ENCODE measurements at places on chromosomes 6 and 20.

- no peak for DNase-seq
Measured at GRCh38 chr6:22891934-22892333, 322.6 kb downstream of the HDGFL1 start.

DNA sequence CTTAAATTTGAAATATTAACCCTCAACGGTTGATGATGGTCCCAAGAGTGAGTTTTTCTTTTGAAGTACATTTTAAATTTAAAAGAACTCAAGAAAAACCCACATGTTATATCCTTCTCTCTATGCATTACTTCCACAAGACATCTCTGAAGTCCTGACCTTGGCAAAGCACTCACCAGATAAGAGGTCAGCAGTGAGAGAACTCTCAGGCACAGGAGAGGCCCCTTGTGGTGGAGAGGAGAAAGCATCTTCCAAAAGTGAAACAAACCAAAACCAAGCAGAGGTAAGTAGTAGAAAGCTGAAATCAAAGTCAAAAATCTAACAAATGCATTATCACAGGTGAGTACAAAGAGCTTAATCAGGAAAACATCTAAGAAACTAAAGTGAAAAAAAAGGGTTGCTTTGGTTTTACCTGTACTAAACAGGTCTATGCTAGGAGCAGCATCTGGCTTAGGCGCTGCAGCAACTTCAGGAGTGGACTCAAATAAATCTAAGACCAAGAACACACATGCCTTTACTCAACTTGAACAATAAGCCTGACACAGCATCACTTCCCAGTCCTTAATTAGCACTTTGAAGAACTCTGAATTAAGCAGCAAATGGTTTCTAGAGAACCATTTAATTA, 80.5 kb downstream of the PRSS35 start:
- no peak for DNase-seq

GRCh38 chr6:163620101-163620500, 205.6 kb downstream of the QKI start:
- DNase-seq, result no peak

- no peak for DNase-seq
Measured at GRCh38 chr20:41222703-41223102, 85.4 kb downstream of the PLCG1 start.

- no peak for DNase-seq
Measured at GRCh38 chr20:1926237-1926636, 31.0 kb downstream of the SIRPA start.

DNA sequence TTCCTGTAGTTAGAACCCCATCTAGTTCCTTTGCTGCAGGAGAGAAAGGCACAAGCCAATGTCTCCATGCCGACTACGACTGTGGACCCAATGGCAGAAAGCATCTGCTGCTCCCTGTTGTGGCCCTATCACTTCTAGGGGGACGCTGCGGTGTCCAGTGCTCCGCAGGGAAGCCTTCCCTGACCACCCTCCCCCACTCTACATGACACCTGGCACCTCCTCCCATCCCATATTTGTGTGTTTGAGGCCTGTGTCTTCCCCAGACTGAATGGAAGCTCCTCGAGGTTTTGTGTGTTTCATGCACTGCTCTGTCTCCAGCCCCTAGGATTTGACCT, 159.5 kb downstream of the DTNBP1 start:
- no peak for DNase-seq

DNA sequence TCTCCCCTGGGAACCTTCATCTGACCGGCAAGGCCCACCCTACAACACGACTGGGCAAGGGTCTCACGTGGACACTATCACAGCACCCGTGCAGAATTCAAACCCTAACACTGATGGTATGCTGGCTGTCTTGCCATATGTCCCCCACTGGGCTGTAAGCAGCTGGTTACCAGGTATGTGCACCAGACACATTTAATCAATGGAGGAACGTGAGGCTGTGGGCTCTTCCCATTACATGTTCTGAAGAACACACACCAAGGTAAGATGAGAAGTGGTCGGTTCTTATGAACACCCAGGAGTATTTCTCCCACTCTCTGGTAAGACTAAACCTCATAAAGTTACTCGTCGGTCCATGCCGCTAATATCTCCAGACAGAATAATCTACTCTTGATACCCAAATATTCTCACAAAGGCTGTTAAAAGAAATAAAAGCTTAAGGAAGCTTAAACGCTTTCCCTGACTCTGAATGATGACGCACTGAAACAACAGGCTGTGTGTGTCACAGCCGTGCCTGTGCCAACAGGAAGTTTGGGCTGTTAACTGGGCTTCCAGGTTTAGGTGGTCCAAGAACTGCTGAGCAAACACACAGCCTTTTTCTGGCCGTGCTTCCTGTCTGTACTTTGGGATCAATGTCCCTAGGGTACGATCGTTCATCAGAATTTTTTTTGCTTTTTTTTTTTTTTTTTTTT, 75.3 kb downstream of the SLC23A2 start:
- peak; percentile 75 for DNase-seq

GRCh38 chr6:100593522-100593921, 128.8 kb upstream of the SIM1 start:
- no peak for DNase-seq

DNA sequence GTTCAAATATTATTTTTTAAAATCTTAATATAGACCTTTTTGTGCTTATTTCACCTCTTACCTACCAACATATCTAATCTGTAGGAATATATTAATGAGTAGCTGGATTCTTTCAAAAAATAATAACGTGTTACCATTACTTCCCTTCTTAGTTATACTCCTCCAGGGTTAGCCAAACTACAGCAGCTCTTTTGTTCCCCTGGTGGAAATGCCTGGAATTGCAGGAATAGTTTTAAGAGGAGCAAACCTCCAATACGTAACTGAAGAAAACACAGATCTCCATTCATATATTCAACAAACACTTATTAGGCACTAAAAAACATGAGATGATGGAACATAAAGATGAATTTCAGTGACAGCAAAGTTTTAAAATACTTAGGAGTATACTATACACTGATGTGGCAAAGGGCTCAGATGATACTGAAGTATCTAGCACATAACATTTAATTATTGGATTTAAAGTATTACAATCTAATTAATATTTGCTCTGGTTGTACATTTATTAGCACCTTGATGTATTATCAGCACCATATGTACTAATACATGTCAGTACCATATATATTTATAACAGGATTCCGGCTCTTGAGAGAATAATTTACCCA, 78.3 kb downstream of the TBX18 start:
- no peak for DNase-seq

DNA sequence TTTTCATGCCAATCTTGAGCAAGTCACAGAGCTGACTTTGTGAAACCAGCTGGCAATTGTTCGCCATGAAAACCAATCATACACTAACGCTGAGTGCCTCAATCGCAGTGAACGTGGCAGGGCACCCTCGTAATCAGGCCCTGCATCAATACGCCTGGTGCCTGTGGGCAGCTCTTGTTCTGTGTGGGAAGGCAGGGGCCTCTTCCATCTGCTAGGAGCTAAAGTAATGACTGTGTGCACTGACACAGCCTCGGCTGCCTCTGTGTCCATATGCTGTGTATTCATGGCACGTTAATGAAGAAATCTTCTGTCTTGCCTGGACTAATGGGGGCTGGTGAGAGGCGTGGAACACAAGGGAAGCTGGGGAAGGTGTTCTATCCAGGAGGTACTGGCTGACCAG, 27.8 kb upstream of the SYNDIG1 start:
- no peak for DNase-seq

DNA sequence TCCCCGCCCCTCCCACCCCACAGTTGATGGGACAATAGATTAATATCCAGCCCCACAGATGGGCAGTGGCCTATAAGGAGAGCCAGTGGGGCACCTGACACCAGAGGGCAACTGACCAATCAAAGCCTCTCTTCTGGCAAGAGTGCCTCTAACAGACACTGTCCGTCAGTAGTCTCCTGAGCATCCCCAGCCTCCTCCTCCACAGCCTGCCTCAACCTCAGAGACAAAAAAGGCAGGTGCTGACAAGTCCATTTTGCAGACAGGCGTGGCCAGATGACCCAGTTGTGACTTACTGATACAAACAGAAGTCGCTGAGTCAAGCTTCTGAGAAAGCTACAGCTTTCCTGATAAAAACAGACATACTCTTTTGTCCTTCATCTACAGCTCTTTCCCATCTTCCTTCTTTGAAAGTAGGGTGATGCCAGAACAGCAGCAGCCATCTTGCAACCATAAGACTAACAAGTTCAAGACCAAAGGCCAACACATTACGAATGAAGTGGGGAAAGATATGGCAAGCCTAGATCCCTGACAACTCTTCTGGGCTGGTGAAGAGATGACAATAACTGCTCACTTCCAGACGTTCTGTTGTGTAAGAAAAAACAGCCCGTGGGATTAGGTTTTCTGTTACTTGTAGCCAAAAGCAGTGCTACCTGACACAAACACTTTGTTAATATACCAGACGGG, 12.3 kb downstream of the PPIL1 start:
- no peak for DNase-seq

DNA sequence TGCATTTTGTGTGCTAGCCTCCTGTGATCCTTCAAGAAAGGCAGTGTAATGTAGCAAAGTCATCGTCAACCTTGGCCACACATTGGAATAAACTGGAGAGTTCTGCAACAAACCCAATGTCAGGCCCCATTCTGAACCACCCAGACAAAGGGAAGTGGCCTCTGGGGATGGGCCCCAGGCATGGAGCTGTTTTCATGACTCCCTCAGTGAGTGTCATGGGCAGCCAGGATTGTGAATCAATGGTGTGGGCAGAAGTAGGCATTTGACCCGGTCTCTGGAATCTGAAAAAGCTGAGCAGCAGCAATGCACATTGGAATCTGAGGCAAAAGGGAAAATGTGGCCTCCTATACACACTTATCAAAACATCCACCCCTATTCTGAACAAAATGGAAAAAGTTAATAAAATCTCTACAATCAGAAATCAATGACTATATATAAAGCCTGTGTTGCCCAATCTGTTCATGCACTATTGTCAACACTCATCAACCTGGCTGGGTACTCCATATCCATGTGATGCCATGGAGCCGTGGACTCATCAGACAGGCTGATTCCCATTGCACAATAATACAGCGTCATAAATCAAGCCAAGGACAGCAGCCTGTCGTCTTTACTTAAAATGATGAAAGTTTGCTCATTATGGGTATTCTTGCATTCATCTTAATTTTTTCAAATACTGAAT, 134.9 kb upstream of the STMND1 start:
- no peak for DNase-seq

GRCh38 chr6:42522036-42522435, 41.8 kb upstream of the UBR2 start:
- DNase-seq, result no peak

GRCh38 chr6:73657201-73657600, 3.4 kb upstream of the SLC17A5 start:
- no peak for DNase-seq

DNA sequence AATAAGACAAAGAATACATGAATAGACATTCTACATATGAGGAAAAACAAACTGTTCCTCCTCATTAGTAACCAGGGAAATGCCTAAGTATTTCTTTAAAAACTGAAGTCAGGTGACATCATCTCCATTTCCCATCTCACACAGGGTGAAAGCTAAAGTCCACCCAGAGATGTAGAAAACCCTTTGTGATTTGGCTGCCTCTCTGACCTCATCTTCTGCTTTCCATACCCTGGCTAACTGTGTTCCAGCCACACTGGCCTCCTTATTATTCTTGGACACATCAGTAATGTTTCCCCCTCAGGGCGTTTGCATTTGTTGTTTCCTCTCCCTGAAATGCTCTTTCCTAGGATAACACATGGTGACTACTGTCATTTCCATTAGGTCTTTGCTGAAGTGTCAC, 40.4 kb downstream of the ESF1 start:
- DNase-seq, result no peak

DNA sequence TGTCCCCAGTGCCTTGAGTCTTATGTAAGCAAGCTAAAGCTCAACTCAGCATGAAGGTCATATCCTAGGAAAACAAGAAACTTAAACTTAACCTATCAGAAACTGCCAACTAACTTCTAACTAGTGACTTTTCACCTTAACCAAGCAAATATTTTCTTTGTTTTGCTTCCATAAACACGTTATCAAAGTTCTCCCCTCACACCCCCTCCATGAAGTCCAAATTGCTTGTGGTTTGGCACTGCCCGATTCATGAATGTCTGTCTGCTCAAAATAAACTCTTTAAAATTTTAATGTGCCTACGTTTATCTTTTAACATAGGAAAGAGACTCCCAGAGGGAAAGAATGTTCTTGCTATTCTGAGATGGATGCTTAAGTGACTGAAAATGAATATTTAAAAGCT, 34.9 kb downstream of the GSTA2 start:
- no peak for DNase-seq
